Activated T-cell treated with anti-CD3 and anti-CD28 coated beads, Interleukin-2, amount 50 U/mL, for 48 hours (primary cell): ENCODE measurements at places on chromosomes 12 and 14.

DNA sequence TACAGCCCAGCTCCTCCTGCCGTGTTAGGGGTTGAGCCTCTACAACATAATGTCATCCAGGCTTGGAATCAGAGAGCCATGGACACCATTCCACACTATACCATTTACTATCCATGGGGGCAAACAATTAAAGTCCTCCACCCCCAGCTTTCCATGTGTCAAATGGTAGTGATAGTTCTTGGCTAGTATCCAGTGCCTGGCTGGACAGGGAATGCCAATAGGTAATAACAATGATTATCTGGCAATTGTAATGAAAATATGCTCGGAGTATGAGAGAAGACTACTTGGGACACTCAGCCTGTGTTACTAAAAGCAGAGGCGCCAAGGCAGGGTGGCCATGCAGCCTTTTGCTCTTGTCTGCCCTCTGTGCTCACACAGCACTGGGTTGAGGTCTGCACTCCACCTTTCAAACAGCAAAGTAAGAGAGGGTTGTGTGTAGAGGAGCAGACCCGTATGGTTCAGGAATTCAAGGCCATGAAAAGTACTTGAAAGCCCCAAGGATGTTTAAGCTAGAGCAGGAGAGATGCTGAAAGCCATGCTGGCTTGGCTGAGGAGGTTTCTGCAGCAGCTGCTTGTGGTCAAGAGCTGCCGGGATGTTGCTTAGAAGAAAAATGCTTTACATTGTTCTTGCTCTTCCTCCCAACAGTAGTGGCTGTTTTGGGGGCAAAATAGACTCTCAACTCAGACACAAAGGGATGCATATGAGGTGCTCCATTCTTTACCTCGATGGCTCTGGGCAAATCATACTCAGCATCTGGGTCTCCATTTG is 10.6 kb downstream of the SERPINA3 start:
- DNase-seq = no peak

GRCh38 chr12:51020448-51021182 is 5.6 kb downstream of the SLC11A2 start:
- DNase-seq = no peak

DNA sequence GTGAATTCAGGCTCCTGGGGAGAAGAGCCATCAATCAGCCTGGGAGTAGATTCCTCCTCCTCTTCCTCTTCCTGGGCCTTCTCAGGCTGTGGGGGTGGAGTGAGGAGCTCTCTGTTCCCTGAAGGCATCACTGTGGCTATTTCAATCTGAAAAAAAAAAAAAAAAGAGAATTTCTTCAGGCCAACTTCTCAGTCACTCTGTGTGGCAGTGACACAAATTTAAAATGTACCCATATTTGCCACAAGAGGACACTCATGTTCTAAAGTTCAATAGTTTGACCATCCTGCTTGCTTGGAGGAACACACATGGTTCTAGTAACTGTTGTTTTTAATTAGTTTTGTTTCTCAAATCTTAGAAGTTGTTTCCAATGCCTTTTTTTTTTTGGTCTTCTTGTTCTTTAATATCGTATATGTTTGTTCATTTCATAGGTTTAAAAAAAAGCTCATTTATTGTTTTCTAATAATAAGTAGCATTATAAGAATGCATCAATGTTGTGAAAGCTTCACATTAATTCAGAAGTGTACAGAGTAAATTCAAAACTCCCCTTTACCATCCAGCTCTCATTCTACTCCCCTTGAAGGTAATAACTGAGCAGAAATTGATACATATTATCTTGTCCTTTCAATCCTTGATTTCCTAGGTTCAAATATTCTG is 23.3 kb upstream of the CCER1 start:
- no peak for DNase-seq

- no peak for DNase-seq
These were observed 51.3 kb downstream of the SH2B3 start for GRCh38 chr12:111457071-111457470.

DNA sequence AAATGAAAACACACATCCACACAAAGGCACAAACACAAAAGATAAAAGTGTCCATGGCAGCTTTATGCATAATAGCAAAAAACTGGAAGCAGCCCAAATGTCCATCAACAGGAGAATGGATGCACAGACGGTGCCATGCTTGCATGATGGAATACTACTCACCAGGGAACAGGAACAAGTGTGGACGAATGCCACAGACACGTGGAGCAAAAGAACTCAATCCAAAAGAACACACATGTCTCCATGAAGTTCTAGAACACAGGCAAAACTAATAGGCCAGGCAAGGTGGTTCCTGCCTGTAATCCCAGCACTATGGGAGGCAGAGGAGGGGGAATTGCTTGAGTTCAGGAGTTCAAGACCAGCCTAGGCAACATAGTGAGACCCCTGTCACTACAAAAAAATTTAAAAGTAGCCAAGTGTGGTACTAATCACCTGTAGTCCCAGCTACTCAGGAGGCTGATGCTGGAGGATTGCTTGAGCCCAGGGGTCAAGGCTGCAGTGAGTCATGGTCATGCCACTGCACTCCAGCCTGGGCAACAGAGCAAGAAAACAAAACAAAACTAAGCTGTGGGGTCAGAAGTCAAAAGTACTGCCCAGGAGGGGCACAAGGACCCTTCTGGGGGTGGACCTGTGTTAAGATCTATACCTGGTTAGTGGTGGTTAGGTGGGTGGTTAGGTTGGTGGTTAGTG is 7.3 kb upstream of the TMEM119 start:
- no peak for DNase-seq

GRCh38 chr14:104138098-104138717 is at the start of gene KIF26A:
KIF26A (plus strand) TSS chr14:104138587; CDS start chr14:104138723, 136 bp downstream.
- DNase-seq = peak; percentile 60

GRCh38 chr12:64039281-64039871 is 182.7 kb downstream of the KICS2 start:
- DNase-seq = no peak

- no peak for DNase-seq
These were observed 72.1 kb upstream of the LMNTD1 start for GRCh38 chr12:25625146-25625545.

- DNase-seq = no peak
These were observed 128.7 kb downstream of the TMX1 start for GRCh38 chr14:51368721-51369163.

GRCh38 chr12:65275627-65276026 is 2.9 kb upstream of the MSRB3 start:
- no peak for DNase-seq
